Activated T-cell treated with anti-CD3 and anti-CD28 coated beads for 1 hour (primary cell): ENCODE measurements at places on chromosomes 5 and 9.

DNA sequence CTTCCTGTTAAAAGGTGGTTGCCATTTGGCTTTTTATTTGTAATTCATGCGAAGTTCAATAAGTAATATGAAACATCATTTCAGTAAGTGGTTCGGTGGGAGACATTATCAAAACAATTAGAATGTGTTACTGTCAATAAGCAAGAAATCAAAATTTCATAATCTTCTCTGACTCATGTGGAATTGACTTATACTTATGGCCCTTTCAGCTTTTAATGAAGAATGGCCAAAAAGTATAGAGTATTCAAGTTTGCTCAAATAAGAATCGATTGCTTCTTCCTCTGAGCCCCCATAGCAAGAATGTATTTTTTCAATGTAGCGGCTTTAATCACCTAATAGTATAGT, 174.5 kb downstream of the AOPEP start:
- DNase-seq, result no peak

DNA sequence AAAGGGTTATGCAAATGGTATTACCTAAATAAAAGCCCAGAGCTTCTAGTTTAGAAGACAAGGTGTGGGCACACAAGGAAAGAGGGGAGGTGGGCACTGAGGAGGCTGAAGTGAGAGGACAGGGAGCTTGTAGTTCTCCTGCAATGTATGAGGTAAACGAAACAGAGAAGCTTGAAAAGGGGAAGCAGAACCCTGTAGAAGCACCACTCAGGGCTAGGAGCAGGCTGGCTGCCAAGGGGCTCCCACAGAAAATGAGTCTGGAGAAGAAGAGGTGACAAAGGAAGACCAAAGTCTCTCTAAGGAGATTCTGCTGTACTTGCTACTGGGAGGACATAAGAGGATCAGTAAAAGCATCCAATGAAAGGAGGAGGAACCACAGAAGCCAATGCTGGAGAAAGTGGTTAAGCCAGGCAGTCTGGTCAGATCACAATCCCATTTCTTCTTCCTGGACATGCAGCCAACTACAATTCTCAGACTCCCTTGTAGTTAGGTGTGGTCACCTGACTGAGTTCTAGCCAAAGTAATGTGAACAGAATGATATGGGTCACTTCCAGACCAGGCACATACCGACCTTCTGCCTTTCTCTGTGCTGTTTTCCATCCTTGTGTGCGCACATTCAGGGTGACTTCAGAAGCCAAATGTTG, 174.5 kb upstream of the MAP3K1 start:
- DNase-seq, result no peak

- no peak for DNase-seq
Measured at GRCh38 chr9:114937516-114937915, 7.1 kb upstream of the TNFSF8 start.

- no peak for DNase-seq
Measured at GRCh38 chr5:43000111-43000840, 39.8 kb downstream of the ANXA2R start.

DNA sequence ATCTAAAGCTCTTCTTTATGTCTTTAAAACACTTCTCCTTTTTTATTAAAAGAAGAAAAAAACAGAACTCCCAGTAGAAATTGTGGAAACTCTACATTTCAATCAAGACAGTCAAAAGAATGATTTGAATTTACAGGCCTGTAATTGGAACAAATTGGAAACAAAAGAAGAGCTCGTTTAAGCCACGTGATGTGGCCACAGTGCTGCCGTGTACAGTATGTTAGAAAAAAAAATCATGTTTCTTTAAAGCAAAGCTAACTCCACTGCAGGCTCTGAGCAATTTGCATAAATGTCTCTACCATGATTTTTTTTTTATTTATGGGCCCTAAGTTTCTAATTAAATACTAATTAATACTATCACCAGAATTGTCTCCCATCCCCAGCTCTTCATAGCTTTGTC, 325.6 kb downstream of the ZSWIM6 start:
- DNase-seq, result no peak
